ENCODE measurements at places on chromosomes 12 and 14.

DNA sequence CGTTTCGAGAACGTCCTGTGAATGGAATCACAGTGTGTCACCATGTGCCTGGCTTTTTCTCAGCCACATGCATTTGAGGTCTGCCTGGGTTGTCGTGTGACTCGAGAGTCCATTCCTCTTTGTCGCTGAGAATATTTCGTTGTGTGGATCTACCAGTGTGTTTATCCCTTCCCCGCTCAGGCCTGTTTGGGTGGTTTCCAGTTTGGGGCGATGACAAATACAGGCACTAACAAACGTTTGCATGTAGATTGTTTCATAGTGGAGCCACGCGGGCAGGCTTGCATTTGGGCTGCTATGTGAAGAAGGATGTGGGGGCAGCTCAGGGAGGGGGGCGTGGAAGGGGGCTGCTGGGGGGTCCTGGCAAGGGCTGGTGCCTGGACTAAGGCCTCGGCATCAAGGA is 14.1 kb downstream of the RIN3 start:
- no peak for DNase-seq

GRCh38 chr12:27344246-27344645 is 11.6 kb downstream of the BMAL2 start:
- DNase-seq = no peak

DNA sequence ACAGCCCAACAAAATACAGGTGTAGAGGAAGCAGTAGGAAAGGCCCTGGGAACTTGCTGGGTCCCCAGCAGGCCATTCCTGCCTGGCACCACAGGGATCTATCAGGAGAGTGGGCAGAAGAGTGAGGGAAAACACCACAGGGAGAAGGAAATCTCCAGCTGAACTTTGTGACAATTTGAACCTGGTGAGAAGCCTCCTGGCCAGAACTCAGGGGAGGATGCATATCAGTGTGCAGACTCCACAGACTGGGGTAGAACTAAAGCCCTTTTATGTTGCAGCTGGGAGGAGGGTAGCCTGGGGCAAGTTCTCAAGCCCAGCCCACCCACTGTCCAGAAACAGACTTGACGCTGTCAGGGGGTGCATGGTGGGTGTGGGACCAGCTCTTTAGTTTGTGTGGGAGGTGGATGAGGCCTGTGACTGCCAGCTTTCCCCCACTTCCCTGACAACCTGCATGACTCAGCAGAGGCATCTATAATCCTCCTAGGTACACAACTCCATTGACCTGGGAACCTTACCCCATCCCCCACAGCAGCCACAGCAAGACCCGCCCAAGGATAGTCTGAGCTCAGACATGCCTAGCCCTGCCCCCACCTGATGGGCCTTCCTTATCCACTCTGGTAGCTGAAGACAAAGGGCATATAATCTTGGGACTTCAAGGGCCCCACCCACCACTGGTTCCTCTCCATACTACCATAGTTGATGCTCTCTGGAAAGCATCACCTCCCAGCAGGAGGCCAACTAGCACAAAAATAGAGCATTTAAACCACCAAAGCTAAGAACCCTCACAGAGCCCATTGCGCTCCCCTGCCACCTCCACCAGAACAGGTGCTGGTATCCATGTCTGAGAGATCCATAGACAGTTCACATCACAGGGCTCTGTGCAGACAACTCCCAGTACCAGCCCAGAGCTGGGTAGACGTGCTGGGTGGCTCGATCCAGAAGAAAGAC is 28.9 kb downstream of the PNN start:
- DNase-seq = peak; percentile 83

DNA sequence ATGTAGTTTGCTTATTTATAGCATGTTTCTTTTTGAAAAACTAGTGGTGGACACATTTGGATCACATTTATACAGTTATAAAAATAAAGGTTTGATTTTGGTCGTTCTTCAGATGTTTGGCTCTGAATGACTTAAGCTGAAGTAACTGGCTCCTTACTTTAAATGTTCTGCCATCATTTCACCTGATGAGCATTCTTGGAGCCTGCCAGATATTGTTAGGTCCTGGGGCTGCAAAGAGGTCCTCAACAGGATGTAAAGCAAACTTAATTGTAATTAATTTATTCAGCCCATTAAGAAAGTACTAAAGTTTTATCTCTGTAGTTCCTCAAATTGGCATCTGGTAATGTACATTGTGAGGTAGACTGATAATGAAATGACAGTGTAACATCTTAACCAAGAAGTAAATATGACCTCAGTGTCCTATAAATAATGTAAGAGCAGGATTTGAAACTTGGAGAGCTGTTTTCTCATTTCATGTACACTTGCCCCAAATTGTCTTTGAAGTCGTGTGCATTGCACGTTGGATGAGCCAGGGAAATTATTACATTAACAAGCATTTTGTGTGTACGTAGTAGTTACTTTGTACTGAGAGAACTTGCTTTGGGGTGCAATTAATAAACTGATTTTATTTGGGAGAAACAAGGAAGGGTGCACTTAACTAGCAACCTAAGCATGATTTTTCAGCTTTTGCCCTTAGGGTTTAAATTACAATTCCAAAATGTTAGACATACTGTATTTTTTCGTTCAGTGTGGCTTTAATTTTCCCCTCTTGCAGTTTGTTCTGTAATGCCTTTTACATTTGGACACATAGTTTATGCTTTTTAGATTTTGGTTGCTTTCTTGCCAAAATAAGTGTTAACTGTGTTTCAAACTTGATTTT is 7.5 kb downstream of the EIF5 start:
- no peak for DNase-seq

GRCh38 chr14:66850258-66850888 is 338.9 kb upstream of the GARIN2 start:
- DNase-seq = no peak

DNA sequence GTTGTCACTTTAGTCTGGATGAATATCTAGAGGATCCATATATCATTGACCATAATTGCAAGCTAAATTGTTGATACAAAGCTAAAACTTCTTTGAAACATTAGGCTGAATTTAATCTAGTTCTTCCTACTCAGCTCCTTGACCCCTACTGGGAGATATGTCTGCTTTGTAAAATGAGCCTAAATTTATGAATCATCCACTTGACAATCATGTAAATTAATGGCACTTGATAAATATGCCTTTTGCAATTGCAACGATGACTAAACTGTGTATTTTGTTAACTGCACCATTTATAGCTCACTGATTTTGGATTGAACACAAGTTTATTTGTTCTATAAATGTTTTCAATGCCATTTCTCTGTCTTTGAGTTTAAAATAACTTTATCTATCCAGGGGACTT is 1616.5 kb upstream of the FLRT2 start:
- DNase-seq = no peak

Data from LoVo (cell line).